ENCODE measurements at places on chromosomes 16 and 17. TPM values are rescaled to one million over a fixed set of nuclear protein-coding genes. Genes with fewer than 3 reads are reported as not detected.

PRDM7 gene
- total RNA-seq = not detected

CLEC3A gene
- not detected for total RNA-seq

HSF4 gene
- 5.9 TPM for total RNA-seq

DPEP3 gene
- 0.29 TPM for total RNA-seq

TBC1D3L gene
- 2.5 TPM for total RNA-seq

EVPLL gene
- total RNA-seq = not detected

PRAC2 gene
- not detected for total RNA-seq

DNA sequence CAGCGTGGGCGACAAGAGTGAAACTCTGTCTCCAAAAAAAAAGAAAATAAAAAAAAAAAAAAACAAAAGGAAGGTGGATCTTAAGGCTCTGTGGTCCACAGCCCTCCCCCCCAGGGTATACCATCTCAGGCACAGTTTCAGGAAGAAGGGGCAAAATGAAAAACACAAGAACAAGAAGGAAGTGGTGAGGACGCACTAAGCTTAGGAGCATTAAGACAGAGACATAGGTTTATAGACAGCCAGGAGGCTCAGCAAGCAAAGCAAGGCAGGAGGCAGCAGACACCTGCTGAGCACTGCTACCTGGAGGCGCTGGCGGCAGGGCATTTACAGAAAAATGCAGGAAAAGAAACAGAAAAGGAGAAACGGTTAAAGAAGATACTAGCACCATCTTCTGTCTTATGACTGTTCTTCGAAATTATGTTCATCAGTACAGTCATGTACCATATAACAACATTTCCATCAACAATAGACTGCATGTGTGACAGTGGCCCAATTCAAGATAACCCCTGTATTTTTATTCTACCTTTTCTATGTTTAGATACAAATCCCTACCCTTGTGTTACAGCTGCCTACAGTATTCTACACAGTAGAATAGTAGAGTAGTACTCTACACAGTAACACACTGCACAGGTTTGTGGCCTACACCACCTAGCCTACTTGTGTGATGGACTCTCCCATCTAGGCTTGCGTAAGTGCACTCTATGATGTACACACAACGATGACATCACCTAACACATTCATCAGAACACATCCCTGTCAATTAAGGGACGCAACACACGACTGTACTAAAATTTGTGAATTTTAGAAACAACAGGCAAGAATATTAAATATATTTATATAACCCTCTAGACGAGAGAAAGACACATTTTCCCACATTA, 62.5 kb downstream of the XPO6 start:
- H3K4me3 ChIP-seq = no peak overlapping the region
- H3K36me3 ChIP-seq = peaks cover 86% of the 10 kb centered on the region
- peaks cover 34% of the 10 kb centered on the region for H3K4me1 ChIP-seq
- H3K27ac ChIP-seq = peak overlapping the region; percentile 79

GRCh38 chr17:74354123-74354522, 7.5 kb downstream of the BTBD17 start:
- peak; percentile 23 for DNase-seq
- peaks cover 5% of the 10 kb centered on the region for H3K4me1 ChIP-seq
- H3K27ac ChIP-seq = no peak overlapping the region
- H3K27me3 ChIP-seq = peaks cover 49% of the 10 kb centered on the region
- no peak overlapping the region for H3K4me3 ChIP-seq

- H3K27me3 ChIP-seq = no peaks in the 10 kb centered on the region
- no peak overlapping the region for H3K4me3 ChIP-seq
- H3K36me3 ChIP-seq = peaks cover 56% of the 10 kb centered on the region
- no peak for DNase-seq
- H3K27ac ChIP-seq = no peak overlapping the region
- peaks cover 13% of the 10 kb centered on the region for H3K4me1 ChIP-seq
Measured at GRCh38 chr16:28984091-28984490, 761 bp upstream of the LAT start.

DNA sequence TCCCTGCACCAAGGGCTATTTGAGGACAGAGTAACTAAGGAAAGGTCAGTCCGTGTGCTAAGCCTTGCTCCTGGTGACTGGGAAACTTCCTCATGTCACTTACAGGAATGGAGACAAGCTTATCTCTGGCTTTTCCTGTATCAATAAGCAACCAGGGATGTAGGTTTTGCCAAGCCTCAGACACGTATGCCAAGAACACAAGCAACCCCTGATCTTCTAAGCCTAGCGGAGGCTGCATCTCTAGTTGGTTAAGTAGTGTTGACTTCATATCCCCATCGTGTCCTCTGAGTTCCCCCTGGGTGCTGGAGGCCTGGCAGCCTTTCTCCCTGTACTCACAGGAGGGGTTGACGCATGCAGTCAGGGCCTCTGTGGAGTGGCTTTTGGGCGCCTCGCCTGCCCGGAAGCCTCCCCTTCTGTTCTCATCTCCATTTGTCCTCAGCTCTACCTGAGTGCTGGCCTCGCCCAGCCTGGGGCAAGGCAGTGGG, 1.4 kb upstream of the C1QTNF1 start:
- H3K4me3 ChIP-seq = no peak overlapping the region
- H3K27ac ChIP-seq = no peak overlapping the region
- H3K36me3 ChIP-seq = no peaks in the 10 kb centered on the region
- peaks cover 36% of the 10 kb centered on the region for H3K27me3 ChIP-seq
- peaks cover 10% of the 10 kb centered on the region for H3K4me1 ChIP-seq

- DNase-seq = no peak
- no peak overlapping the region for H3K27ac ChIP-seq
- no peaks in the 10 kb centered on the region for H3K4me1 ChIP-seq
- peaks cover 2% of the 10 kb centered on the region for H3K27me3 ChIP-seq
Measured at GRCh38 chr17:56441308-56441707, 152.2 kb upstream of the NOG start.

DNA sequence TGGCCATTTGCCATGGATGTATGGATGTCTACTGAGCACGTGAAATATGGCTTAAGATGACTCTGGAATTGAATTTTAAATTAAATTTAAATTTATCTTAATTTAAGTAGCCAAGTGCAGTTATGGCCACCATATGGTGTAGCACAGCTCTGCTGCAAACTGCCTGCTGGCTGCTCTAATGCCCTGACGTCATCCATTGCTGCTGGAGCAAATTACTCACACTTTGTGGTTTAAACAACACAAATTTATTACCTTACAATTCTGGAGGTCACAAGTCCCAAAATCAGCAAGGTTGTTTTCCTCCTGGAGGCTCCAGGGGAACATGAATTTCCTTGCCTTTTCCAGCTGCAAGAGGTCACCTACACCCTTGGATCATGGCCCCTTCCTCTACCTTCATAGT, 679.3 kb upstream of the EEF2KMT start:
- no peaks in the 10 kb centered on the region for H3K27me3 ChIP-seq
- DNase-seq = no peak
- H3K27ac ChIP-seq = no peak overlapping the region
- H3K36me3 ChIP-seq = no peaks in the 10 kb centered on the region
- no peak overlapping the region for H3K4me3 ChIP-seq

DNA sequence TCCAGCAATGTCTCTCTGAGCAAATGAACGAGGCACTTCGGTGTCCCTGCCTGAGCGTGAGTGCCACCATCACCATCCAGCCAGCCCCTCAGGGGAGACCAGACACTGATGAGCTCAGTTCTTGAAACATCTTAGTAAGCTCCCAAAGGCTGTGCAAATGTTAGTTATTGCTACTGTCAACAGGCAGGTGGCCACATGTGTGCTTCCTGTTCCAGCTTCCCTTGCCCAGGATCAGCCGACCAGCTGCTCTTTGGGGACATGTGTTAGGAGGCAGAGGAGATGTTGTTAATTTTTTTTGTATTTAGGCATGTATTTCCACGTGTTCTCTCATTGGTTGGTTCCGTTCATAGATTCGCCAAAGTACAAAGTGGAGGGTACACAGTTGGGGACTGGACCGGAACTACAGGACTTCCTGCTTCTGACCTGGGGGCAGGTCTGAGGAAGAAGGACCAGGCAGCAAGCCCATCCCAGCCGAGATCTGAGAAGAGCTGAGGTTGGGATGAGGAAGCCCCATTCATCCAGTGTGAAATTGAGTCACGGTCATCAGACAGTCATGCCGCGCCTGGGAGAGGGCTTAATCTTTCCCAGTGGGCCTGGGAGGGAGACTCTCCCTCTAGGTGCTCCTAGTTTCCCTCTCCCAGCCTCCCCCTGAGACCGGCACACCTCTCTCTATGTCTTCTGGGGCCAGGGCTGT, 3.8 kb downstream of the TTYH2 start:
- H3K27ac ChIP-seq = no peak overlapping the region
- DNase-seq = no peak
- H3K4me1 ChIP-seq = peaks cover 33% of the 10 kb centered on the region

DNA sequence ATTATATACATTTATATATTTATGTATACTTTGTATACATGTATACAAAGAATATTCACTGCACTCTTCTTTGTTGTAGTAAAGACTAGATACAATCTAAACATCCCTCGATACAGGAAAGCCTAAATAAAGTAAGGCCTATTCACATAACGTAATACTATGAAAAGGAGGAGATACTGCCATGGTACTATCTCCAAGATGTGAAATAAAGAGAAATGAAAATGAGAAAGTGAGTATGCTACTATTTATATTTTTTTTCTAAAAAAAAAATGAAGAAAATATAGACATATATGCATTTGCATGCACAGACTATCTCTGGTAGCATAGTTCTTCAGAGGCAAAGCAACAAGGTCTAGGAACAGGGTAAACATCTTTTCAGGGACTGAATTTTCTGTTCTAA, 19.4 kb downstream of the CFDP1 start:
- peaks cover 32% of the 10 kb centered on the region for H3K36me3 ChIP-seq
- peaks cover 4% of the 10 kb centered on the region for H3K4me1 ChIP-seq
- no peak overlapping the region for H3K27ac ChIP-seq
- H3K27me3 ChIP-seq = no peaks in the 10 kb centered on the region

DNA sequence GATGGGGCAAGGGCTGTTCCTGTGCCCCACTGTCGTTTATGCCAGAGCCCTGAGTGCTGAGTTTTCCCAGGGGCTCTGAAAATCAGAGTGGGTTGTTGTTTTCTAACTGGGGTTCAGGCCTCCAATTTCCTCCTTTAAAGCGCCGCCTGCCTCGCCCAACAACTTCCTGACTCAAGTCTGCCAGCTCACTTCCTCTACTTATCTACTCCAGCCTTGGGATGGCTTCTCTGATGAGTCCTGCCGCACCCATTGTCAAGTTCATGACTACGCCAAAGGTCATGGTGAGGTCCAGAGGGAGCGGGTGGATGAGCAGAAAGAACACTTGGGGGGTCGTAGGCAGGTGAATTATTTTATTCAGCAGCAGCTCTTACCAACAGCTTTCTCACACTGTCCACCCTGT, 104.7 kb downstream of the UTP18 start:
- H3K27me3 ChIP-seq = peaks cover 28% of the 10 kb centered on the region
- no peaks in the 10 kb centered on the region for H3K36me3 ChIP-seq
- H3K27ac ChIP-seq = no peak overlapping the region
- no peaks in the 10 kb centered on the region for H3K4me1 ChIP-seq
- no peak overlapping the region for H3K4me3 ChIP-seq
- no peak for DNase-seq

GRCh38 chr16:27822529-27822928, 241.0 kb downstream of the GSG1L start:
- no peak for DNase-seq
- no peak overlapping the region for H3K27ac ChIP-seq
- H3K27me3 ChIP-seq = peaks cover 3% of the 10 kb centered on the region
- H3K4me1 ChIP-seq = no peaks in the 10 kb centered on the region

GRCh38 chr17:48804936-48805411, 12.1 kb downstream of the TTLL6 start:
- H3K4me1 ChIP-seq = peaks cover 4% of the 10 kb centered on the region
- no peaks in the 10 kb centered on the region for H3K36me3 ChIP-seq
- peaks cover 23% of the 10 kb centered on the region for H3K27me3 ChIP-seq
- no peak overlapping the region for H3K4me3 ChIP-seq

GRCh38 chr17:57535249-57535966, 209.7 kb downstream of the CCDC182 start:
- DNase-seq = no peak
- H3K27ac ChIP-seq = no peak overlapping the region
- H3K27me3 ChIP-seq = no peaks in the 10 kb centered on the region
- no peak overlapping the region for H3K4me3 ChIP-seq
- peaks cover 24% of the 10 kb centered on the region for H3K36me3 ChIP-seq
- peaks cover 41% of the 10 kb centered on the region for H3K4me1 ChIP-seq

GRCh38 chr16:62249069-62249468, 212.8 kb upstream of the CDH8 start:
- no peaks in the 10 kb centered on the region for H3K4me1 ChIP-seq
- H3K27ac ChIP-seq = no peak overlapping the region
- no peaks in the 10 kb centered on the region for H3K36me3 ChIP-seq
- H3K27me3 ChIP-seq = no peaks in the 10 kb centered on the region

GRCh38 chr16:11007714-11008280, 63.4 kb downstream of the CLEC16A start:
- H3K4me1 ChIP-seq = no peaks in the 10 kb centered on the region
- H3K36me3 ChIP-seq = peaks cover 85% of the 10 kb centered on the region
- no peak for DNase-seq

DNA sequence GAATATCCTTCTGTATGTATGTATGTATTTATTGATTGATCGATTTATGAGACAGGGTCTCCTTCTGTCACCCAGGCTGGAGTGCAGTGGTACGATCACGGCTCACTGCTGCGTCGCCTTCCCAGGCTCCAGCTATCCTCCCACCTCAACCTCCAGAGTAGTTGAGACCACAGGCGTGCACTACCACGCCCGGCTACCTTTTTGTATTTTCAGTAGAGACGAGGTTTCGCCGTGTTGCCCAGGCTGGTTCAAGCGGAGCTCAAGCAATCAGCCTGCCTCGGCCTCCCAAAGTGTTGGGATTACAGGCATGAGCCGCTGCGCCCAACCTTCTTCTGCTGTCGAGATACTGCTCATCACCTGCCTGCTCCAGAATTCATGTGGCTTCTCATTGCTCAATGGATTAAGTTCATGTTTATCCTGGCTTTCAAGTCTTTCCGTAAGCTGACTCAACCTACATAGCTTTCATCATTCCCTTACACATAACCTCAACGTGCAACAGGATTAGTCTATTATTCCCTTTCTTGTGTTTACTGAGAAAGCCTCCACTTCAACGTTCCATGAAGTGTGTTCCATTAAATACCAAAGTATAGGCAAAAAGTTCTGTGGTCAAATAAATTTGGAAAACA, 13.6 kb downstream of the TAC4 start:
- no peak overlapping the region for H3K4me3 ChIP-seq
- H3K4me1 ChIP-seq = peaks cover 11% of the 10 kb centered on the region
- DNase-seq = no peak
- H3K36me3 ChIP-seq = peaks cover 40% of the 10 kb centered on the region
- no peaks in the 10 kb centered on the region for H3K27me3 ChIP-seq

DNA sequence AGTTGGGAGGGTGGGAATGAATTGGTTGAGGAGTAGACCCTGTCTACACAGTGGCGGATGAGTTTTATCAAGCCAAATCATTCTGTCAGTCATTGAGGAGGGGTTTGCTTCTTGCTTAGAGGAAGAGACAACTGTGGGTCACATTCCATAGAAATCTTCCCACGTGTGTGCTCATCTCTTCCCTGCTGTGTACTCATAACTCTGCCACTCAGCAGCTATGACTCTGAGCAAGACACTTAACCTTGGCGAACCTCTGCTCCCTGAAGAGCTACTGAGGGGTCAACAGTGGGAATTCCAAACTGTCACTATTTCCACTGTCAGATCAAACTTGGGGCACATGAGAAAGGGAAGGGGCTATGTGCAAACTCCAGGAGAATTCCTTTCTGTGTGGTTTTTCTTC, 72.6 kb upstream of the COX10 start:
- H3K4me1 ChIP-seq = peaks cover 5% of the 10 kb centered on the region
- no peak overlapping the region for H3K4me3 ChIP-seq
- H3K27ac ChIP-seq = no peak overlapping the region
- H3K36me3 ChIP-seq = peaks cover 2% of the 10 kb centered on the region

Measured in activated B cell treated with CpG ODN at 0.5 μM for 24 hours (primary cell).